ENCODE measurements at places on chromosomes 16 and 17.

DNA sequence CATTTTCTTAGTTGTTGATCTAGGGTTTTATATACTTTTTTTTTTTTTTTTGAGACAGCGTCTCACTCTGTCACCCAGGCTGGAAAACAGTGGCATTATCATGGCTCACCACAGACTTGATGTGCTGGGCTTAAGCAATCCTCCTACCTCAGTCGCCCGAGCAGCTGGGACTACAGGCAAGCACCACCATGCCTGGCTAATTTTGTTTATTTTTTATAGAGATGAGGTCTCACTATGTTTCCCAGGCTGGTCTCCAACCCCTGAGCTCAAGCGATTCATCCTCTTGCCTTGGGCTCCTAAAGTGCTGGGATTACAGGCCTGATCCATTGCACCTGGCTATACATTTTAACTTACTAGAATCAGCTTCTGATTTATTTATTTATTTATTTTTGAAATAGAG, 34.2 kb upstream of the ATP2A3 start:
- DNase-seq = no peak

- no peak for DNase-seq
Observed at GRCh38 chr16:9055661-9056060, 35.8 kb upstream of the HAPSTR1 start.

DNA sequence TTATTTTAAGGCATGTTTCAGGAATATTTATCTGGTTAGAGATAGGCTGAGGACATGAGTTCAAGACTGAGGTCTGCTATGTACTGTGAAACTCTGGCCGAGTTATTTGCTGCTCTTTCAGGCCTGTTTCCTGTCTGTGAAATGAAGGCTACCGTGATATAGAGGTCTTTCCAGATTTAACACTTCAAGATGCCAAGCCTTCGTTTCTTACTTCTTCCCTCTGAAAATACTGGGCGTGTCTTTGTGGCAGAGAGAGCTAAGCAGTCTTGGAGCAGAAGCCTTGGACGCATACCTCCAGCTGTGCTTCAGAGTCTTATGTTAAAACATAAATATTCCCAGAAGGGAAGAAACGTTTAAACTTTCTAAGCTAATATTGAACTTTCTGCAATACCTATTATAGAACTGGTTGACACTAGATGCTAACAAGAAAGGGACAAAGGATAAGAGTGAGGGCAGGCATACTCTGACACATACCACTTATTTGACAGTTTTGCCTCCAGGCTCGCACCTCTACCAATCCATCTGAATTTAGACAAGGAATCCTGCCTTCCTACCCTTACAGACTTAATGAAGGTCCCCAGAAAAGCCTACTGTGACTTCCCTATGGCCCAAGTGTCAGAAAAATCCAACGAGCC, 17.5 kb downstream of the WIPI1 start:
- no peak for DNase-seq

DNA sequence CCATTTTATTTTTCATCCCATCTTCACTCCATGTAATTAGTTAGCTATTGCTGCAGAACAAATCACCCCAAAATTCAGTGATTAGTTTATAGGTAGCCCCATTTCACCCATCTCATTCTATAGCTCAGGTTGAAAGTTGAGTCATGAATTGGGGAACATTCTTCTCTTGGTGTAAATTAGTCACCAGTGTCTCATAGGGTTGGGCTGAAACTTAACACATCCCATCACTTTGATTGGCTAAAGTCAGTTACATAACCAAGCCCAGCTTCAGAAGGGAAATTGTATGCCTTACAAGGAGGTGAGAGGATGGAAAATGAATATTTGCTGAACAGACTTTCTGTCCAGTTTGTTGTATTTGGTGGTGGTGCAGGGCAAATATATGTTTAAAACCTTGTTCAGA, 477.5 kb downstream of the WWOX start:
- no peak for DNase-seq

DNA sequence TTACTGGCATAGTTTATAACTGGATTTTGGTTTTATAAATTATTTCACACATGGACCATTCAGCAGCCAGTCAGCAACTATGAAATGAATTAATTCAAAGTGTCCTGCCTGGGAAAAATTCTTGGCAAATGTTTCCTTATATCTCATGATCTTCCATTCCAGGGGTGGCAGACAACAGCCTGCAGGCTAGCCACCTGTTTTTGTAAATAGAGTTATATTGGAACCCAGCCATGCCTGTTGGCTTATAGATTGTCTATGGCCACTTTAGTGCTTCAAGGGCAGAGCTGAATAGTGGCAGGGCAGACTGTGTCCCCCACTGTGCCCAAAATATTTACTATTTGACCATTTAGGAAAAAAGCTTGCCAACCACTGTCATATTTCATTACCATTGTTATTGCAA, 613.7 kb downstream of the TMEM114 start:
- DNase-seq = no peak

- no peak for DNase-seq
Observed at GRCh38 chr17:28488533-28489276, 15.3 kb downstream of the SLC13A2 start.

- no peak for DNase-seq
Observed at GRCh38 chr17:17201907-17202306, 4.2 kb downstream of the PLD6 start.

GRCh38 chr16:70495425-70496182, 27.8 kb downstream of the COG4 start:
- DNase-seq = peak; percentile 79

DNA sequence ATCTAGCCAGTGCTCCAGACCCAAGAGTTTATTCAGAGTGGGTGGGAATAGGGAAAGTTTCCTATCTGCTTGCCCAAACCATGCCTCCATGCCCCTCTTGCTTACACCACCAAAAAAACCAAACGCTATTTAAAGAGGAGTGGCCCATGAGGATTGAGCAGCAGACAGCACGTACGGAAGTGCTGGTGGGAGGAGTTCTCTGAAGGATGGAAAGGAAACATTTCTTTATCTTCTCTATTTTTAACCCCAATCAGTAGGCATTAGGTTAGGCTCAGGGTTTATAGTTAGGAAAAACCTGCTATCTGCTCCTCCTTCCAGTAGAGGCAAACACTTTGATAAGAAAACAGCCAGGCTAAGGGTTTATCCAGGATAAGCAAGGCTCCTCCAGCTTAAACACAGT, 235.3 kb downstream of the ZFHX3 start:
- no peak for DNase-seq

DNA sequence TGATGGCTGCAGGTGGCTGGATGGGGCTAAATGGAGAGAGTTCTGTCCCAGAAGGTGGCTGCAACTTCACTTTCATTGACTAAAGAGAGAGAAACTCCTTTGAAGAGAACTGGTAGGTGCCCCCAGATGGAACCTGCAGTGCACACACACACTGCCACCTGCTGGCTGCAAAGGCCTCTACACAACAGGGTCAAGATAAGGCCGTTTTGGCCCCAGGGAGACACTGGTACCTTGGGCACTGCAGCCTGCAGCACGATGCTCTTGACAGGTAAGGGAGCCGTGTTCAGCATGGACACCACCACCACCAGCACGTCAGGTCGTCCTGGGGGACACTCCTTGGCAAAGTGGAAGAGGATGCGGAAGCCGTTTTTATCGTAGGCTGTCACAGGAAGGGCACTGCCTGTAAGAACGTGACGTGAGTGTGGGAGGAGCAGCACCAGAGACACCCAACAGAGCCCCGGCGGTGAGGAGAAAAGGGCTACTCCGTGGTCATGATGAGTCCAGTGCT, 22.7 kb downstream of the GGA3 start:
- DNase-seq = peak; percentile 20

DNA sequence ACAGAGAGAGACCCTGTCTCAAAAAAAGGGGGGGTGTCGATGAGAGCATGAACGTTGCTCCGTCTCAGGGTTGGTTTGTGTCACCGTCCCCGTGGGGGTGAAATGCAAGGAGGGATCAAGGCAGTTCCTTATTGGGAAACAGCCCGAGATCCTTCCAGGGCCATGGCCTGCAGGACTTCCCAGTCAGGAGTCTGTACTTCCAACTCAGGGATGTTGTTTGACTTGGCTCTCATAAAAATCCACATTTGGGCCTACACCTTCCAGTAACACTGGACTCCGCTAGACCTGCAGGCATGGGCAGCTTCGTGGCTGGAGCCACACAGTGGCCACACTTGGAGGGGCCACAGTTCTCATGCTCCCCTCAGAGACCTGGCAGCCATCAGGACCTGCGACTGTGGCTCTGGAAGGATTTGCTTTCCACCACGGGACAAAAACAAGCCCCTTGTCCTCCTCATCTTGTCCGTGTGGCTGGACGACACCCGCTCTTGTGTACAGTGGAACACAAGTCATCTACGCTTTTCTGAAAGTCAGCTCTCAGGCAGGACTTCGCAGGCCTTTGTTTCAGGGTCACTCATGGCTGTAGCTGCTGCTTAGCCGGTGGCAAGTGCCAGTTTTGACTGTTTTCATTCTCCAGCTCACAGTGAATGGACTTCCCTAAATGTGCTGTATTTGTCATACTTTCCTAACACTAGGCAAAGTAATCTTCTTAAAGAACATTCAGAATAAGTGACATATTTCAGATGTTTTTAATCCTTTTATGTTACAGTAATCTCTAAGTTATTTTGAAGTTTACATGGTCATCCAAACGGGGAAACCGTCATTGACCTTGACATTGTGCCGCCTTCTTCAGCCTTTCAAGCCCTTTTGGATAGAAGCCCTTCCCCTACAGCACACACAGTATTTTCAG, 24.2 kb upstream of the IL17C start:
- DNase-seq = no peak

- DNase-seq = no peak
Observed at GRCh38 chr17:34024386-34024785, 230.7 kb upstream of the CCL2 start.

DNA sequence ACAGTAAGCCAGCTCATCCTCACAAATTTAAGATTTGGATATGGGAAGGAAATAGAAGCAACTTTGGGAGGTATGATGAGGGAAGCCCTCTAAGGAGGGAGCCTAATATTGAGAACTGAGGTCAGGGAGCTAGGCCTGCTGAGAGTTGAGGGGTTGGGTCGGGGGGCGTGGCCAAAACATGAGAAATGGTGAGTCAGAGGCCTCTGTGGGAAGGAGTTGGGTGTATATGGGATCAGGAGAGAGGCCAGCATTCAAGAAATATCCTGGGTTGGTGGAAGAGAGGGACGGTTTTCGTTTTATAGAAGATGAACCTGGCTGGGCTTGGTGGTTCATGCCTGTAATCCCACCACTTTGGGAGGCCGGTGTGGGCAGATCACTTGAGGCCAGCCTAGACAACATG, 48.4 kb downstream of the CLEC16A start:
- no peak for DNase-seq

DNA sequence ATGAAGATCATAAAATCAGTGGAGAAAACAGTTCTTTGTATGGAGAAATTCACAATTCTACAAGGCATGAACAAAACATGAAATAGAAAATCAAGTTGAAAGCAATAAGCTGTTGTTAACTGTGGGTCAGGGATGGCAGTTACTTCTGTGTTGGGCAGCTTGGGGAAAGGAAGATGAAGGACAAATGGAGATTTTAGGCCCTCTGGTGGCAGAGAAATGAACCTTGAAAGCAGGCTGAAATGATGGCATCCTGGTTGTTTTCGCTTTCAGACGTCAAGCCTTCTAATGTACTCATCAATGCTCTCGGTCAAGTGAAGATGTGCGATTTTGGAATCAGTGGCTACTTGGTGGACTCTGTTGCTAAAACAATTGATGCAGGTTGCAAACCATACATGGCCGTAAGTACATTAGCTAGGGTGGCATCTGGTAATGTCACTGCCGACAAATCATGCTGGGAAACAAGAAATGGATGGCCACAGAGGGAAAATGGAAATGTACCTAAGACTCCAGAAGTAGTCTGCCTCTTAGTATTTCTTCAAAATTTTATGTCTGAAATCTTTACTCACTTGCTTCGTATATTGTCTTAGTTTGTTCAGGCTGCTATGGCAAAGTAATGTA, 108.9 kb downstream of the MAP2K6 start:
- DNase-seq = peak; percentile 21

- DNase-seq = no peak
Observed at GRCh38 chr16:24583494-24583893, 44.1 kb downstream of the RBBP6 start.

DNA sequence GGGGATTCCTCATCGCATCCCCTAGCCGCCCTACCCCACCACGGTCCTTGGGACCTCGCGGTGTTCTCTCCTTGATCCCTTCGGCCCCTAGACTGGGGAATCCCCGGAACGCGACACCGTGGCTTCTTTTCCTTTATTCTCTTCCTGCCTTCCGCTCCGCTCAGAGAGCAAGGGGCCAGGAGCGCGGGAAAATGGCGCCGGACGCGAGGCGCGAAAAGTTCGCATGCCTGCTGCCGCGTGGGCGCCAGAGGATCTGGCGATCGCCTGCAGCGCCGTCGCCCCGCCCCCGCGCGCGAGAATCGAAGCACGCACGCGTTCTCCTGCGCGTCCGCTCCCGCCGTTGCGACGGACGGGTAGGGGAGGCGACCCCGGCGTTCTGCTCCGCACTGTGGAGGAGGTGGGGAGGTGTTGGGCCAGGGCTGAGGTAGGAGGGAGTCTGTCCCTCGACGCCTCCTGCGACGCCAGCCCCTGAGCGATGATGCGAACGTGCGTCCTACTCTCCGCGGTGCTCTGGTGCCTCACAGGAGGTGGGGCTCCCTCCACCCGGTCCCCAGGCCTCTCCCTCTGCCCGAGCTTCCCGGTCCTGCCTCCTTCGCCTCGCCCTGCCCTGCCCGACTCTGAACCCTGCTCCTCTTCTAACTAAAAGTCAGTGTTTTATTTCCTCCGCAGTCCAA, at the start of gene ZPBP2:
TSS of gene ZPBP2 (plus strand) at position 323 of the 674 bp plus-strand sequence. CDS start at position 476, 153 bp downstream.
- DNase-seq = no peak

- no peak for DNase-seq
Observed at GRCh38 chr17:44530896-44531418, 26.3 kb upstream of the FZD2 start.

DNA sequence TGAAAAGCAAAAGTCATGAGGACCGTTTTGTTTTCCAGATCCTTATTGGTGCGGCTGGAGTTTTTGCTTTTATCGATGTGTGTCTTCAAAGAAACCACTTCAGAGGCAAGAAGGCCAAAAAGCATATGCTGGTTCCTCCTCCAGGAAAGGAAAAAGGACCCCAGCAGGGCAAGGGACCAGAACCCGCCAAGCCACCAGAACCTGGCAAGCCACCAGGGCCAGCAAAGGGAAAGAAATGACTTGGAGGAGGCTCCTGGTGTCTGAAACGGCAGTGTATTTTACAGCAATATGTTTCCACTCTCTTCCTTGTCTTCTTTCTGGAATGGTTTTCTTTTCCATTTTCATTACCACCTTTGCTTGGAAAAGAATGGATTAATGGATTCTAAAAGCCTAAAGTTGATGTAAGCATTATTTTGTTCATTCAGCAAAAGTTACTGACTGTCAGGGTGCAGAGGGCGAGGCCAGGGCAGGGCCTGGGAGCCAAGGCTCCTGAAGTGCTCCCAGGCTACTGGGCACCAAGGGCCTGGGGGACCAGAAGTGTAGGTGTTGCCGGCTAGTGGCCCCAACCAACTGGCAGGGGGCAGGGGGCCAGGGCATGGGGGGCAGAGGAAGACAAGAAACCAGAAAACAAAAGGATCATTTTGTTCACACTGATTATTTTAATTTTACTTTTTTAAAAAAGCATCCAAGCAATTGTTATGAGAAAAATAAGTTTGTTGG, 8.8 kb downstream of the CMTM2 start:
- no peak for DNase-seq

- DNase-seq = peak; percentile 23
Observed at GRCh38 chr17:79026376-79027273, 2.7 kb downstream of the C1QTNF1 start.

GRCh38 chr17:67481808-67482207, 104.7 kb downstream of the PITPNC1 start:
- DNase-seq = no peak

- no peak for DNase-seq
Observed at GRCh38 chr16:28319476-28320022, 27.2 kb downstream of the SBK1 start.

Data from NCI-H446 (cell line).